ENCODE measurements at places on chromosomes 4 and X.

GRCh38 chr4:117957571-117957970 lies 76.7 kb upstream of the NDST3 start:
- DNase-seq: no peak

DNA sequence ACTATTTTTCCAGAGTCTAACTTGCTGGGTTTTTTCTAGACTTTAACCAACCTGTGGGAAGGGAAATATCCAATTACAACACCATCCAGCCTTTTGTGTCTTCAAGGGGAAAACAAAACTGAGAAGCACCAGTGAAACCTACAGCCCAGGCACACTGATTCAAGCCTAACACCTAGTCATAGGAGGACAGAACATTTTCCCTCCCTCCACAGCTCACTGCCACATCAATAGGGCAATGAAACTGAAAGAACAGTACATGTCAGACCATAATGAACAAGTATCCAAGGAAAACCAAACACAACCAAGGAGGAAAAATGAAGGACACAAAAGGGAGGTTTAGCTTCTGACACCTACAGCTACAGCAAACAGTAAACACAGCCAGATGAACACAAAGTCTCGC lies 17.6 kb downstream of the MAGEA8 start:
- DNase-seq: no peak

GRCh38 chr4:112196461-112196860 lies 35.1 kb upstream of the AP1AR start:
- DNase-seq: no peak

- DNase-seq: no peak
These were observed 232.1 kb downstream of the CPE start for GRCh38 chr4:165610679-165611437.

DNA sequence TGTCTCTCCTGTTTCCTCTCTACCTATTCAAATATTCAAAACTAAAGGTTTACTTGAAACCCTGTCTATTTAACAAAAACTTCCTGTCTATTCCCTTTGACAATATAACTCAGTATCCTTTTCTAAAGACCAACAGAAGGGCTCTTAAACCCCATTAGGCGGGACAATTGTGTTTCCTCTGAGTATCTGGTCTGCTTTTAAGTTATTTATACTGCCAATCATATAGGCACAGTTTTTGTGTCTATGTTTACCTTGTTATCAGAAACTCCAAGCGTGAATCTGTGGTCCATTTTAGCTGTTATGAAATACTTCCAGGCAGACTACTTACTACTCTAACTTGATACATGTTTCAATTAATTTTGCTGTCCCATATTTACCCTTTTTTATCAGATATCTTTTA lies 350.0 kb upstream of the CTSO start:
- no peak for DNase-seq

DNA sequence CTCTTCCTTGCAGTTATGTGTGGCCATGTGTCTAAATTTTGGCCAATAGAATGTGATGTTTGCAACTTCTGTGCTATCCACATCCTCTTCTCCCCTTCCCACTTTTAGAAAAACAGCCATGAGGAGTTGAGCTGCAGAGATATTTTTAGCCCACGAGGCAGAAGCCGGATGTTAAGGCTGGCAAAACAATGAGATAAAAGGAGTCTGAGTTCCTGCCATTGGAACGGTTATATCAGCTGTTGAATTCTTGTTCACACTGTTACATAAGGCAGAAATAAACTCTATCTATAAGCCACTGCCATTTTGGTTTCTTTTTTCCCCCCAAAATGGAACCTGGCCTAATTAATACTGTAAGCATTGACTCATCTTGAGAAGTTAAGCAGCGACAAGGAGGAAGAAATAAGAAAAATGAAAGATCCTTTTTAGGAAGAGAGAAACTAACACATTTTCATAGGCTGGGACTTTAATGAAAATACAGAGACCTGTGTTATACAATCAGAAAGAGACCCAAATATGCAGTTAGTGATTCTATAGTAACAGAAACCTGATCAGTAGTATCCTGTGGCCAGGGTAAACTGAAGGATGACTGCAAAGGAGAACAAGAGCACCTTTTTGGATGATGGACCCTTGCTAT lies 200.5 kb downstream of the INPP4B start:
- no peak for DNase-seq

GRCh38 chr4:176784816-176785215 lies 7.9 kb downstream of the VEGFC start:
- no peak for DNase-seq

DNA sequence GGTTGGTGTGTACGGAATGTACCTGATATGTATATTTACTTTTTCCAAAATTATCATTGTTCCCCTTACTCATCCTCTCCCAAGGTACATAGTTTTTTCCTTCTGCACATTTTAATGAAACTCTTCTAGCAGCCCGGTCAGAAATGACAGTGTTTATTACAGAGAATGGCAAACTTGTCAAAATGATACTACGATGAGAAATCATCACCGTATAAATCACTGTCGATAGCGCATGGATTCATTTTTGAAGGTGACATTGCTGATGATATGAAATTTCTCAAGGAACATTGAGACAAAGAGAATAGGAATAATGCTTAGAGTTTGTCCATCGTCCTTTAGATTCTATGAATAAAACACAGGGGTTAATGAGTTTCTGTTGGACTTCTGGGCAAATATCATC lies 30.6 kb downstream of the FAM114A1 start:
- no peak for DNase-seq

DNA sequence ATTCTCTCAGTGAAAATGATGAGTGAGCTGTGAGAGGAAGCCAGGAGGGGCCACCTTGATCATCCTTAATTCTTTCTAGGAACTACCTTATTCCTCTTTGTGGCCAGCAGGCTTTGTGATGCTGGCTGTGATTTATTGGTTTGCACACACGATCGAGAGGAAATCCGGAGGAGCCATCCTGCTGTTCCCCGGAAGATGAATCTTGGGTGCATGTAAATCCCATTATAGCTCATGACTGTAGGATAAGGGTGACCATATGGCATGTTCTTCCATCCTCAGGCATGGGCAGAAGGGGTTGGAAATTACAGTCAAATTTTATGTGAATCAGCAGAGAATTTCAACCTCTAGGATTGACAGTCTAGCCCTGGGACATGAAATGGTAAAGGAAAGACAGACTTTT lies 254.5 kb downstream of the UNC5C start:
- no peak for DNase-seq

- DNase-seq: no peak
These were observed 139.5 kb upstream of the NOCT start for GRCh38 chr4:138875891-138876608.

GRCh38 chr4:23888421-23889319 lies 1.2 kb downstream of the PPARGC1A start:
- DNase-seq: no peak

GRCh38 chrX:44152852-44153251 lies 179.7 kb upstream of the NDP start:
- no peak for DNase-seq

DNA sequence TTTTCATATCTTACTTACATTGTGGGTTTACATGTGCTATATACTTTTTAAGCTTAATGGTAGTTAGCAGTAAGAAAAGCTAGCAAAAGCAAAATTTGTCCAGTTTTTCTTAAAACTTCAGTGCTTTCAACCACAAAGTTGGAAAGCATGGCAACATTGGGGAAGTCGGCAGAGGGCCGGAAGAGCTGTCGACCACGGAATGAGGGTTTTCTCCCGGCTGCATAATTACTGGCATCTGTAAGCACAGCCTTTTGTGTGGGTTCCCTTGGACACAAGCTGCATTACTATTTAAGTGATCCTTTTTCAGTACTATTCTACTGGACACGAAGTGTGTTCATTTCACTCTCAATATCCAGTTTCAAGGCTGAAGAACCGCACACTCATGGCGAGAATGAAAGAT lies 560.4 kb downstream of the ANKRD50 start:
- DNase-seq: no peak

All from GM18507 (cell line).